Mesenchymal stem cell (in vitro differentiated cells and primary cell): ENCODE measurements at places on chromosomes 7 and 10.
A peak's percentile ranks its signal among the peaks of the same experiment; 100 is the strongest.

- DNase-seq, result no peak
Measured at GRCh38 chr7:80232979-80233724, 98.5 kb downstream of the GNAI1 start.

DNA sequence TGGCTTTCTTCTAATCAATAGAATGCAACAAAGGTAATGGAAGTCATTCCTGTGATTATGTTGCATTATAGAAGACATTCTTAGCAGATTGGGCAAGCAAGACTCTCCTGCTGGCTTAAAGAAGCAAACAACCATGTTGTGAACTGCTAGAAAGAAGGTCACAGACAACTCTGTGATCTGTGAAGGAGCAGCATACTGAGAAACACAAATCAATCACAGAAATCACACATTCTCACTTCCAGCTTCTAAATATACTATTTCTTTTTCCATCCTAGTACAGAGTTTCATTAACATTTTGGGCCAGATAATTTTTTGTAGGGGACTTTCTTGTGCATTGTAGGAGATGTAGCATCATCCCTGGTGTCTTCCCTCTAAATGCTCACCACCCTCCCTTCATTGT, 28.0 kb upstream of the PALS2 start:
- no peak for DNase-seq

- no peak for DNase-seq
Measured at GRCh38 chr10:124724279-124725027, 19.7 kb downstream of the FAM53B start.

- no peak for DNase-seq
Measured at GRCh38 chr10:77553311-77553710, 84.3 kb downstream of the KCNMA1 start.

GRCh38 chr7:29485339-29486190, 78.1 kb upstream of the PRR15 start:
- no peak for DNase-seq

DNA sequence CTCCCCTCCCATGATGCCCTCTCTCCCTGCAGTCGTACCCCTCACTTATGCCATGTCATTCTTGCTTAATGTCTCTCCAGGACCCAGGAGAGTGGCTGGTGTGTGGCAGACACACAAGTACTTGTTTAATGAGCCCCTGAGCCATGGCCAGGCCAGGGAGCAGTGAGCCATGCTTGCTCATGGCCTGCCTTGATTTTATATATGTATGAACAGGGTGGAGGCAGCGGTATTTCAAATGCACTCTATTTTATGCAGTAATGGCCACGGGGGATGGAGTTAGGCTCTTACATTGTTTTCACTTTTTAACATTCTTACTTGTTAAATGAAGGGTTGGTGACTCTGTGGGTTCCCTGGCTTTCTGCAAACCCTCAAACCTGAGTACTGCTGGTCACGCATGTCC, 144.8 kb downstream of the FANK1 start:
- no peak for DNase-seq

DNA sequence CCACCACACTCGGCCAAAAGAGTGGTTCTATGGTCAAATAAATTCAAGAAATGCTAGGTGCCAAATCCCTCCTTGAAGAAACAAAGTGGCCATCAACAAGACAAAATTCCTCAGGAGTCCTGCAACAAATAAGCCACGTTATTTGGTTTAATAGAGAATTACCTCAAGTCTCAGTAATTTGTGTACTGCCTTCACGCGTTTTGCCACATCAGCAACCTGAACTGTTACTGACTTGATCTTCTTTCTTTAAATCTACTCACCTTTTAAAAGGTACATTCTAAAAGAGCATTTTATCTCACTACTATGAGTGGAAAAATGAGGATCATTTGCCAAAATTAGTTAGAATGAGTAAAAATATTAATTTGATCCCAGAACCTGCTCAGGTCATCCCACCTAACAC, 34.6 kb upstream of the LCOR start:
- DNase-seq, result no peak

- DNase-seq, result no peak
Measured at GRCh38 chr7:17854261-17855047, 85.8 kb downstream of the SNX13 start.

GRCh38 chr10:34826857-34827766, 12.0 kb upstream of the PARD3 start:
- DNase-seq, result no peak

- DNase-seq, result no peak
Measured at GRCh38 chr10:44968500-44969400, 9.1 kb downstream of the RASSF4 start.

DNA sequence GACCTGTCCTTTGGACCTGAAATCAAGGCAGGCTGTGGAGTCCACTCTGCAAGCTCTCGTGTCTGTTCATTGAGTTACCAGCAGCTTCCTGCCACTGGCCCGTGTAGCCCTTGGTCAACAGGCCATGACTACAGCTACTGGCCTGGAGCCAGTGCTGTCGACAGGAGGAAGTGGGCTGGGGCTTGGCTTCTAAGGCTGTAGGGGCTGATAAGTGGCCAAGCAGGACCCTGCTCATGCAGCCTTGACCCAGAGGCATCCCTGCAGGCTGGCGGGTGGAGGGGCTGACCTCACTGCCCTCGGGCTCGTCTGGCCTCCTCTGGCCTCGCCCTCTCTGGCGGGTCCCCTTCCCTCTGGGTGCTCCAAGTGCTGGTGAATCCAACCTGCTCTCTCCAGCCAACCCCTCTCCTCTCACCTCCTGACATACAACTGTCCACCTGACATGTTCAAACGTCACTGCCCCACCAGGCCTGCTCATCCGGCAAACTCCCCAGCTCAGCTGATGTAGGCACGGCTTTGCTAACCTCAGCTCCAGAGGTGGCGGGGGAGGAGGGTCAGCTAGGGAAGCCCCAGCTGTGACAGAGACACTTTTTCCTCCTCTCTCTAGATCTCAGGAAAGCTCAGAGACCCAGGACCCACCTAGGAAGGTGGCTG, 188.6 kb upstream of the LYZL2 start:
- DNase-seq, result peak; percentile 31

DNA sequence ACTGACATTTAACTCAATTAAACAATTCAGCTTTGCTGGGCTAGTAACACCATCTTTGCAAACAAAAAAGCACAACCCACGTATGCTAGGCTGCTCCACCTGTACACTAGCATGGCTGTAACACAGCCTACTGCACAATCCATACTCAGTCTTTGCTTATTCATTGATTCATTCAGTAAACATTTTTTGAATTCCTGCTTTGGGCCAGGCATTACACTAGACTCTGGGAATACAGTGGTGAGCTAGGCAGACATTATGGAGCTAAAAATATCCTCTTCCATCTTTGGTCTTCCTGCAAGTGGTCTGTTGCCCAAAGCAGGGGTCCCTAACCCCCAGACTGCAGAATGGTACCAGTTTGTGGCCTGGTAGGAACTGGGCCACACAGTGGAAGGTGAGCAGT, 9.9 kb downstream of the CNNM1 start:
- peak; percentile 7 for DNase-seq

DNA sequence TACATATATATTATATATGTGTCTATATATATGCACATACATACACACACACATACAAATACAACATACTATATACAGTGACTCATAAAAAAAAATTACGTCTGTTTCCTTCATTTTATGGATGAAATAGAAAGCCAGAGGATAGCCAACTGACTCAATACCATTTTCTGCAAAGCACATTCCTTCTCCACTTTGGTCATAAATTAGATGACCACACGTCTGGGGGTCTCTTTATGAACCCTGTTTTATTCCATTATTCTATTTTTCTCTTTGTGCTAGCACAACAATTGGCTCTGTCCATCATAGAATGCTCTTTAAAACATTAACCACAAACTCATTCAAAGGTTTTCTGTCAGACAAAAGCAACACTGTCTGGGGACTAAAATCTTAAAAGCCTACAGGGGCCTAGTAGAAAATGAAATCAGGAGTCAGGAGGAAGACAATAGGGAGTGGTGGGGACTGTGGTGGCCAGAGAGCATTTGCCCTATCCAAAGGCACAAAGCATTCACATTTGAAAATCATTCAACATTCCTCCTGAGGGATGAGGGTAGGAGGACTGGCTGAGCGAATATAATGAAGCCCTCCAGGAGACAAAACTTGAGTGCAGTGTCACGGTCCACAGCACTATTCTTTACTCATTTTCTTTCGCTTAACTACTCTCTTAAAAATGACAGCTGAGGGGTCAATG, 4.3 kb downstream of the CUBN start:
- DNase-seq, result no peak

DNA sequence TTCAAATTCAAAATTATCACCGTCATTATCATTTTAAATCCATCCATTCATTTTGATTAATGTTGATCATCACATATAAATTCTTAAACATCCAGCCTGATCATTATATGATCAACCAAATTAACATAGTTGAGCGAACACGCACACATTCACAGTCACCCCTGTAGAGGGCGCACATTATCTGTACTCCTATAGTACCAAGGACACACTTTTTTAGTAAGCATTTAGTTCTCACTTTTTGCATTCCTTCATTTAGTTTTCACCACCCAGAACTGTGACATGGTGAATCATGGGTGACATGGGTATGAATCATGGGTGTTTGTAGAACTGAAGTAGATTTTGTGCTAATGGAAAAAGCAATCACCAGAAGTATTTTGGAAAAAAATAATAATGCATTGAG, 26.0 kb upstream of the ZNF735 start:
- no peak for DNase-seq

DNA sequence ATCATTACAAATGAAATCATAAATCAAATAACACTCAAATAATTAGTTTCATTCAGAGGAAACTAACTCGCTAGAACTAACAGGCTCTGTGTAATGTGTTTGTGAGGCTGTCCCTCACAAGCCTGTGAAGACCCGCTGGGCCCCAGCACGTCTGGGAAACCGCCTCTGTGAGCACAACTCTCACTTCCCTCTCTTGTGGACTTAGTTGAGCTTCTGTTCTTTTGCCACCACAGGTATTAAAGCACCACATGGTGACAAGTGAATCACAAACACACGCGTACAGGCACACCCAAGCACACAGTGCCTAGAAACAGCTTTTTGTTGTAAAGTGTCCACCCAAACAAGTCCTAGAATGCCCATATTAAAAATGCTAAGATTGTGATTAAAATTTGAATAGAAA, 51.0 kb downstream of the ZNF777 start:
- DNase-seq, result no peak

GRCh38 chr10:14540062-14540461, 209.3 kb upstream of the FRMD4A start:
- DNase-seq, result no peak

DNA sequence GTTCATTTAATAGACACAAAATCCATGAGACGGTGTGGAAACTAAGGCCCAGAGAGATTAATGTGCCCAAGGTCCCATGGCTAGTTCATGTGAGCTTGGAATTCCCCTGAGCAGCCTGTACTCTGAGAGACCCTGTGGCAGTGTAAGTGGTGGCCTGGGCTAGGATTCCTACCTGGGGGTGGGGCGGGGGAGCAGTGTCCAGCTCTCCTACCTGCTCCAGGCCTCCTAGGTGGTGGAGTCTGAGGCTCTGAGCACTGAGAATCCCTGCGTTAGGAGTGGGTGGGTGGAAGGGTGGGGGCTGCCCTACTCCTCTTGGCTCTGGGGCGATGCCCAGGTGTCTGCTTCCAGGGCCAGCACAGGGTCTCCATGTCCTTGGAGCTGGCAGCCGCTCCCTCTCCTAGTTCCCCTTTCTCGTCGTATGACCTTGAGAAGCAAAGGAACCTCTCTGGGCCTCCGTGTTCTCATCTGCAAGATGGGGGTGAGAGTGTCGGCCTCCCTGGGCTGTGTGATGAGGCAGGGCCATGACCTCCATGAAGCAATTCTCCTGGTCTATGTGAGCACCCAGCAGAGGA, 2.5 kb downstream of the SNCG start:
- no peak for DNase-seq

DNA sequence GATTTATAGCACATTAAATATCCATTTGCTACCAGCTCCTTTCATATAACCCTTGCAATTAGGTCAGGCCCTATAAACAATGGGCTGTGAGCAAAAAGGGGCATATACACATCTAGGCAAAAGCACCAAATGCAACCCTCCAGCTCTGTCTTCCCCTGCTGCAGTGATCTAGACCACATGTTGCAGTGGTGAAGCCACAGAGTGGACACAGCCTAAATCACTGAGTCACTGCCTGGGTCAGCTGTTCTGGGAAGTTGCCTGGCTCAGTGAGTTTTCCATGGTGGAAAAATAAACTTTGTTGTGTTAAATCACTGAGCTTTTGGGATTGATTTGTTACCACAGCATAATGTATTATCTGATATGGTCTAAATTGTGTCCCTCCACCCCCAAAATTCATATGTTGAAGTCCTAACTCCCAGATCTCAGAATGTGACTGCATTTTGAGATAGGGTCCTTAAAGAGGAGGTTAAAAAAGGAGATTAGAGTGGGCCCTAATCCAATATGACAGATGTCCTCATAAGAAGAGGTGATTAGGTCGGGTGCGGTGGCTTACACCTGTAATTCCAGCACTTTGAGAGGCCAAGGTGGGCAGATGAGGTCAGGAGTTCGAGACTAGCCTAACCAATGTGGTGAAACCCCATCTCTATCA, 70.4 kb downstream of the ZFAND4 start:
- DNase-seq, result peak; percentile 72

DNA sequence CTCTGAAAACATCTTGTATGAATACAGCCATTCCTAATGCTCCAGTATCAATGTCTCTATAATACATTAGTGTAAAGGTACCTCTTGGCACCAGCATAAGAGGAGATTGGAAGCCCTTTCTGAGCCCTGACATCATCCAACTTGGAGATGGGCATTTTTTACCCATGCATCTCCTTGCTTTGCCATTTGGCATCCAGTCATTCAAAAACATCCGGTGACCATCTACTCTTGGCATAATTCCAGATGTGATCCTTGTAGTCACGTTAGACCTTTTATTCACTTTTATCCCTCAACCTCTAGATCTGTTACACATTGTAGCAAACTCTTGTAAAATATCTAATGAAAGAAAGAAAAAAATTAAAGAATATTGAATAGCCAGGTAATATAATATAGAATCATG, 17.9 kb upstream of the SGMS1 start:
- no peak for DNase-seq
